ENCODE measurements at places on chromosomes 3 and 15.

DNA sequence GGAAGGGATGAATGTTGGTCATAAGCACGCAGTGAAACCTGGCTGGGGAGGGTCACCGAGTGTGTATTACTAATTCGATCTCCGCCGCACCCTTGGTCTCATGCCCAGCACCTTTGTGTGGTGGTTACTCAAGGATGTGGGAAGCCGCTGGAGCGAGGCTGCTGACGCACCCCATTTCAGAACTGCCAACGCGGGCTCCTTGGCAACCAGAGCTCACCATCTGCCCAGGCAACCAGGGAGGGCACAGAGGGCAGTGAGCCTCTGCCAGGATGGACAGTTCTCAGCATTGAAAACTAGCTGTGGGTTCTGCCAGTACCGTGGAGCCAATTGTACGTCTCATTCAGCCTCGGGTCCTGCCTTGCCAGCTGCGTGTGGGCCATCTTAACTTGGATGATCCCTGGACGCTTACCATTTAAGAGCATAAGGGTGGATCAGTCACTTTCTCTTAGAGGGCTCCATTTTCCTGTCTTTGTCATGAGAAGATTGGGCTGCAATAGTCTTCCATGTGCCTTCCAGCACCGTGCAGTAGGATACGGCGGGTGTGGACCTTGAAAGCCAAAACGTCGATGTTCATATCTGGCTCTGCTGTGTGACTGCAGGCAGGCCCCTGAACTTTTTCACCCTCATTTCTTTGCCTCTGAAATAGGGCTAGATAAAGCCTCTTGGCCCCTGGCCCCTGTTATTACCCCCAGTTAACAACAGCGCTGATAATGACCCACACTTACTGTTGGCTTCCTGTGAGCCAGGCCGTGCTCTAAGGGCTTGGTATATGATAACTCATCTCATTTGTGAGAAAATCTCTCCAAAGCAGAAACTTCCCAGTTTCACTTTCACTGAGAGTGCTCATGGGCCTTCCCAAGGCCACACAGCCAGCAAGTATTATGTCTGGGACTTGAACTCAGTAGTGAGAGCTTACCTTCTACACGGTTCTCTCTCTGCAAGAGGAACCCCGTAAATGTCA lies 238.8 kb downstream of the OPA1 start:
- no peak for DNase-seq

DNA sequence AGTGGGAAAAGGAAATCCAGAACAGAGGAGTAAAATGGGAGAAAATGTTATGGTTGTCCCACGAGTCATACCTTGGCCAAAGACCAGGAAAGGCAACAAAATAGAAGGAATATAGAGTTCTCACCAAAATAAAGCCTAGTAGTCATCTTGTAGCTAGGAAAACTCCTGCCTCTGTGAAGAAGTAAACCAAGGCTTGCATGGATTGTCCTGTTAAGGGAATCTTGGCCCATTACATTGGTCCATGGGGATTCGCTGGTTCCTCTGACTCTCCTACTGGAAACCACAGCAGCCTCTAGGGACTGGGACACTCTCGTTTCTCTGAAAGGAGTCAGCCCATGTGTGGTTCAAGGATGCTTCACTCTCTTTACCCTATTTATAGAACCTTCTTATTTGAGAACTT lies 62.9 kb upstream of the FNDC3B start:
- peak; percentile 36 for DNase-seq

GRCh38 chr15:73694419-73694818 lies 10.2 kb downstream of the CD276 start:
- no peak for DNase-seq

DNA sequence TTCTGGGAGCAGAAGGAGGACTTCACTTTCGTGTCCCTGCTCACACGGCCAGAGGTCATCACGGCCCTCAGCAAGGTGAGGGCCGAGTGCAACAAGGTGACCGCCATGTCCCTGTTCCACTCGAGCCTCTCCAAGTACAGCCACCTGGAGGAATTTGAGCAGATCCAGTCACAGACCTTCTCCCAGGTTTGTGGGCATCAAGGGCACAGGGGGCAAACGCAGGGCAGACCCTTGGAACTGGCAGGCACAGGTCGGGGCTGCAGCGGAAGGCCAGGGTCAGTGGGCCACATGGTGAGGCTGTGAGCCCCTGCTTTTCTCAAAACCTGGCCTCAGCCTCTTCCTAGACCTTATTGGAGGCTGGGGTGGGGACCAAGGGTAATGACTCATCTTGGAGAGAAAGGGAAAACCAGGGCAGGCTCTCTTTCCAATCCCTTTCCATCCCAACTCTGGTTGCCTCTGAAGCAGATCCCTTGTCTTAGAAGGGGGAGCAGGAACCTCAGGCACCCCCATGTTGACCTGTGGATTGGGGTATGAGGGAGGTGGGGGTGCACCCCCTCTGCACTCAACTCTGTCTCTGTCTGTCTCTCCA lies 29.5 kb downstream of the DNAH1 start:
- DNase-seq: no peak

DNA sequence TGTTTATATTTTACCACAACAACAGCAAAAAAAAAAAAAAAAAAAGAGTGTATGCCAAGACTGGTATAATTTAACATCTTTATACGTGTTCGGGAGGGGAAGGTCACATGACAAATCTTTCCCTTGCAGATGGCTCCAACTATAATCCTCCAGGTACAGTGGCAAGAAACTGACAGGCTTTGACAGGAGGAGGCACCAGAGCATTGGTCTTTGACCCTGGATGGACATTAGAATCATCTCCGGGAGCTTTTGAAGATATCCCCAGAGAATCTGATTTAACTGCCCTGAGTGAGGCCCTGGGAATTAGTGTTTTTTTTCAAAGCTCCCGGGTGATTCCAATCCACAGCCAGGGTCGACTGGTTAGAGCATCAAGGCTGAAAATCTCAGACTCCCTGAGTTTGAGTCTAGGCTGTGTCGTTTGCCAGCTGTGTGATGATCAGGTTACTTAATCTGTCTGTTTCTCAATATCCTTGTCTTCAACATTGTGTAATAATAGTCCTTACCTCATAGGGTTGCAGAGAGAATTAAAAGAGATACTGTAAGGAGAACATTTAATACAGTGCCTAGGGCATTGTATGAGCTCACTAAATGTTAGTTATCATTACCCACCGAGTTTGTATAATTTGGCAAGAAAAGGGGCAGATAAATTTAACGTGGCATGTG lies 8.9 kb upstream of the SEMA5B start:
- peak; percentile 79 for DNase-seq

- no peak for DNase-seq
These were observed 8.7 kb upstream of the GRM2 start for GRCh38 chr3:51698209-51698608.

DNA sequence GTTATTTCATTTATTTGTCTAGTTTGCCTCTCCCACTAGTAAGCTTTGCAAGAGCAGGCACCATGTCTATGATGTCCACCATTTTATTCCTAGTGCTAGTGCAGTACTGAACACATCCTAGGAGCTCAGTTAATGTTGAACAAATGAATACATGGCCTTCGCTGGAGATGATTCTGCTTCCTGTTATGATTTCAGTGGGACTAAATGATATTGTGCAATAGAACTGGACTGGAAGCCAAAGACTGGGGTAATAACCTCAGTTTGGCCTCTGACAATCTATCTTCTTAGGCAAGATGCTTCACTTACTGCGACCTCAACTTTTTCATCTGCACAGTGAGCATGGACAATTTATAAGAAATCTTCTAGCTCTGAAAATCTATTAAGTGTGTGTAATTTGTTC lies 191.3 kb downstream of the ADAMTSL3 start:
- DNase-seq: peak; percentile 93

All from HCEC 1CT (cell line).